Stimulated activated CD8-positive, alpha-beta memory T cell treated with anti-CD3 and anti-CD28 coated beads, Interleukin-4, amount 100 ng/mL, for 24 hours (primary cell): ENCODE measurements at places on chromosomes 3 and 15.

GRCh38 chr15:28165791-28166190, 66.7 kb upstream of the OCA2 start:
- no peak for DNase-seq

DNA sequence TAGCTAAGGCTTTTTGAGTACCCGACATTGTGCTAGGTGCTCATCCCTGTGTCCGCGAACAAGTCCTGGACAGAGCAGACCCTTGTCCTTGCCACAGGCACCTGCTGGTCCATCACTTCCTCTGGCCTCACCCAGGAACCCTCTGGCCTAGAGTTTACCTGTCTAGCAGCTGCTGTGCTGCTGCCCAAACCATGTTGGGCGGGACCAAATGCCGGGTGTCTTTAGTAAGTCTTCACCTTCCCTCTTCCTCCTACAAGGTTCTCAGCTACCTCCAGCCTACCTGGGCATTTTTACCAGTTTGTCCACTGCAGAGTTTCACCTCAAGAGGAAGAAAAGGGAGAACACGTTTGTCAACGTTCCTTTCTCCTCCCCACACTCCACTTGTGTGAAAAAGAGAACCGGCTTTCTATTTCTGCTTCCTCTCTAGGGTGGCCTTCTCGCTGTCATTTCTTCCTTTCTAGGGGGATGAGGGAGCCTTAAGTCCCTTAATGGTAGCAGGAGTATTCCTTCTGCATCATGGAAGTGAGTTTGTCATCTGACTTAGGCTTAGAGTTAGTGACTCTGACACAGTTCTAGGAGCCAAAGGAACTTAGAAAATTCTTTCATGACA, 80.4 kb upstream of the GCNT3 start:
- DNase-seq: no peak

DNA sequence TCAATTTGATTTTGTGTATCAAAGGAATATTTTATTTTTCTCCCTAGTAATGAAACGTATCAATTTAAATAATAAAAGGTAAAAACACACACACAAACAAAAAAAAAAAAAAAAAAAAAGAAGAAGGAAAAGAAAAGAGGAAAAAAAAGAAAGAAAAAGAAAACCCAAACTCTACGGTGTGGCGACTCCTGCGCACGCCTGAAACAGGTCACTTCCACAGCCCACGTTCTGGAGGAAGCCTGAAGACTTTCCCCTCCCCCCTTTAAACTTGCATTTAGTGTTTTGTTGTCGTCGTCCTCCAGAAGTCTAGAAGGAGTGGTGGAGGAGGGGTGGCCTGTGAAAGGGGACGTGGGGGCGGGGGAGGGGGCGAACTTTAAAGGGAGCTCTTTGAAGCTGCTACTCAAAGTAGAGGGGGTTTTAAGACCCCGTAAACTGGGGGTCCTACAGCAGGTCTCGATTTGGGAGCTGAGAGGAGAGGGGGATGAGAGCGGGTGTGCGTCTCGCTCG, 2.3 kb upstream of the TLE3 start:
- no peak for DNase-seq

DNA sequence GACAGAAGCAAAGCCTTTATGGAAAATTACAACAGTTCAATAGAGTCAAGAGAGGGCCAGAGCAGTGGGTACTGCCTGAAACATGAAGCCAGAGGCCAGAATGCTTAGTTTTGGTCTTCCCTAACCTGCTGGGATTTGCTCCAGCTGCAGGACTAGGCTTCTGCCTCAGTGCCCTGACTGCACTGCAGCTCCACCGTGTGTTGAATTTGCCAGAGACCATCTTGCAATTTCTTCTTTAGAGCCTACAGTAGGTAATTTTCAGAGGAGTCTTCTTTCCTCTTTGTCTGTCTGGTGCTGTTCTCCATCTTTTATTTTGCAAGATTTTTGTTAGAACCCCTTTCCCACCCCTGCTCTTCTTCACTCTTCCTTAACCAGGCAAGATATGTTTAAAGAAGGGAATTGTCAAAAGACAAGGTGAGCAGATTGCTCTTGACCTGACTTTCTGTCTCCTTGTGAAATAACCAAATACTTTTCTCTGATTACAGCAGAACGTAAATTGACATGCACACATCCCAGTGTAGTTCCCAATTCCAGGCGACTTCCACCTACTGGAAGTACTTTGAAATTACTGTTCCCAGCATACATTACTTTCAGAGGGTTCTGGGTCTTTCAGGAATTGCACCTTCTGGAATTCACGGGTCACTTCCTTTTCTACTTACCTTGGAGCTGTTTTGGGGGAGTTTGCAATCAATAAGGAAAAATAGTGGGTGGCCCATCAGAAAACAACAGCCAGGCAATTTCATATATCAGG, 161.2 kb downstream of the MINAR1 start:
- no peak for DNase-seq

- no peak for DNase-seq
These were observed 214.4 kb upstream of the CBLB start for GRCh38 chr3:106083207-106083606.

GRCh38 chr3:159872374-159873109, 116.1 kb upstream of the IL12A start:
- DNase-seq: no peak

- no peak for DNase-seq
These were observed 7.1 kb downstream of the COL8A1 start for GRCh38 chr3:99645277-99646106.

- DNase-seq: no peak
These were observed 52.8 kb upstream of the TBC1D5 start for GRCh38 chr3:17795280-17795679.

DNA sequence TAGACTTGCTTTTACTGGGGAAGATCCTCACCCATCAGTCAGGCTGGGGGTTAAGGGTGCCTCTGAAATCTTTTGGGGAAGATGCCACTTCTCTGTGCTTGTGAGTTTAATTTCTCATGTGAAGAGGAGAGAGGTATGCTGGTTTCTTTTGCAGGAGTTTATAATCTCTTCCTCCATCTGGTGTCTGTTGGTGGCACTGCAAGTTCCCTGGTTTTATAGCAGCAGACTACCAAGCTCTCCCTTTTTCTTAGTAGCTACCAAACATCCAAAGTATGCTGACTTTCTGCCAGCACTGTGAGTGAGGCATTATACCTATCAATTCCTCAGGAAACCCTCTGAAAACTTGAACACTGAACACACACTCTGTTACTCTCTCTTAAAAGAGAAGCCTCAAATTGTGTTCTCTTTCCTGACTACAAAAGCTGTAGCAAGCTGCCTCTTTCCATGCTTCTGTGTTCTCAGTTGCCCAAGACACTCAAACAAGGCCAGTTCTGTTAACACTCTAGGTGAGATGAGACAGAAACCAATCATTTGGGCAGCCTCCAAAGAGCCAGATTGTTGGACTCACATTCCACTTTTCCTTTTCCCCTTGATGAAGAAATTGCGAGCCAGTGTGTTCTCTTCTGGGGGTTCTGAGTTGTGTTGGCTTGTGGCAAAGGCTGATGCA, 299.5 kb downstream of the GAP43 start:
- DNase-seq: no peak

- no peak for DNase-seq
These were observed 7.9 kb downstream of the KBTBD8 start for GRCh38 chr3:67005974-67006373.

GRCh38 chr15:77224352-77224751, 153.4 kb upstream of the TSPAN3 start:
- no peak for DNase-seq

GRCh38 chr3:100463002-100463401, 29.4 kb upstream of the TMEM45A start:
- no peak for DNase-seq

DNA sequence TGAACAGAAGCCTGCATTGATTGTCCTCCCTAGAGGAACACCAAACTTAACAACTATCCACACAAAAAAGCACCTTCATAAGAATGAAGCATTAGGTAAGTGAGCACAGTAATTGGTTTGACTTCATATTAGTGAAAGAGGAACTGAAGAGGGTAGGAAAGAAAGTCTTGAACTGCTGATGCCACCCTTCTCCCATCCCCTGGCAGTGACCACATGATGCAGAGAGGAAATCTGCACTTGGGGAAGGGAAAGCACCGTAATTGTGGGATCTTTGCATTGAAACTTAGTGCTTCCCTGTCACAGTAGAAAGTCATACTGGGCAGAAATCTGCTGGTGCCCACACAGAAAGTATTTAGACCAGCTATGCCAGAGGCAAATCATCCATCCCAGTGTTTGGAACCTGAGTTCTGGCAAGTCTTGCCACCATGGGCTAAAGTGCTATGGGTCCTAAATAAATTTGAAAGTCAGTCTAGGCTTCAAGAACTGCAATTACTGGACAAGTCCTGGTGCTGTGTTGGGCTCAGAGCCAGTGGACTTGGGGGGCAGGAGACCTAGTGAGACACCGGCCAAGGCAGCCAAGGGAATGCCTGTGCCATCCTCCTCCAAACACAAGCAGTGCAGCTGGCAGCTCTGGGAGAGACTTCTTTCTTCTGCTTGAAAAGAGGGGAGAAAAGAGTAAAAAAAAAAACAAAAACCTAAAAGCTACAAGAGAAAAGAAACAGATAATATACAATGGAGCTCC, 63.6 kb downstream of the SLC15A2 start:
- DNase-seq: no peak

GRCh38 chr3:59240666-59241255, 190.9 kb upstream of the CFAP20DC start:
- DNase-seq: no peak

- DNase-seq: no peak
These were observed 155.0 kb upstream of the HES1 start for GRCh38 chr3:193980905-193981304.
